ACHN (cell line): ENCODE measurements at places on chromosomes 3 and 15.

DNA sequence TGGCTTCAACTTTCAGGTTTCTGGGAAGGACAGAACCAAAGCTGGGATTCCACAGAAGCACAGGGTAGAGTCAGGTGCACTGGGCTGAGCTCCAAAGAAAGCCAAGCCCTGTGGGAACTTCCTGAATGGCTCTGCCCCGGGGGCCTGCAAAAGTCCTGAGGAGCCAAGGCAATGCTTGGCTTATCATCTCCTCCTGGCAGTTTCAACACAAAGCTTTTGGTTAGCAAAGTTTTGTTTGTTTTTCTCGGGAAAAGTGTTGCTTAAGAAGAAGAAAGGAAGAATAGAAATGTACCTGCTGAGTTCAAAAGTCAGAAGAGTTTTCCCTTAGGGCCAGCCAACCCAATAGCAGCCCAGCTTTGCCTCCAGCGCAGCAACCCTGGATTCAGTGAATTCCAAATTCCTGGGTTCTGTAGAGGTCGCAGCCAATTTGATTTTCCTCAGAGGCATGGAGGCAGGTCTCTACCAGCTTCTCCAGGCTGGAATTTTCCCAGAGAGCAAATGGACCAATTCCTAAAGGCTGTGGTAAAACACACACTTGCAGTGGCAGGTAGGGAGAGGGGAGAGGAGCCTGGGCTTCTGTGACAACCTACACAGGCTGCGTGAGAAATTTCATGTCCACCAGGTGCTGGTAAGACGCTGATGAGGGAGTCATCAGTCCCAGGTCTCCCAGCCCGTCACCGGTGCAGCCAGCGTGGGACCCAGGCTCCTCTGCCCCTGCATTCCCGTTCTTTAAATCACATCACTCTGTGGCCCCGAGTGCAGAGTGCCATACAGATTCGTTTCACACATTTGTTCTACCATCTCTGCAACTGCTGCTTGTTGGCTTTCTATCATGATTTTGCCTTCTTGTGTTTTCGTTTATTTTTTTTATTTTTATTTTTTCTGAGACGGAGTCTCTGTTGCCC, 54.3 kb upstream of the SNRPA1 start:
- DNase-seq, result no peak

- DNase-seq, result no peak
These were observed 130.2 kb downstream of the SSR3 start for GRCh38 chr3:156424758-156425157.

DNA sequence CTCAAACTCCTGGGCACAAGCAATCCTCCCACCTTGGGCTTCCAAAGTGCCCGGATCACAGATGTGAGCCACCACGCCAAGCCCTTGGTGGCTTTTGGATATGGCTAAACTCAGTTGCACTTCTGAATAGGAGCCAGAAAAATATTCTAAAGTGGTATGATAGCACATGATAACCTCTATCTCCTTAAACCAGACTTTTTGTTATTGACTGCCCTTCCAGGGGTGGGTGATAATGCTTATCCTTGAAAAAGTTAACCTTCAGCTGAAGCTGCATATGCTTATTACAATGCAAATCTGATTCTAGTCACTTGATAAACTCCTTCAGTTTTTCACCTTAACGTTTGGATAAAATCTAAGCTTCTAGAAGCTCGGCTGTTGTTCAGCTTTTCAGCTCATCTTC, 6.3 kb downstream of the CCNB2 start:
- no peak for DNase-seq

- DNase-seq, result no peak
These were observed 1.9 kb downstream of the CISH start for GRCh38 chr3:50609763-50610085.

DNA sequence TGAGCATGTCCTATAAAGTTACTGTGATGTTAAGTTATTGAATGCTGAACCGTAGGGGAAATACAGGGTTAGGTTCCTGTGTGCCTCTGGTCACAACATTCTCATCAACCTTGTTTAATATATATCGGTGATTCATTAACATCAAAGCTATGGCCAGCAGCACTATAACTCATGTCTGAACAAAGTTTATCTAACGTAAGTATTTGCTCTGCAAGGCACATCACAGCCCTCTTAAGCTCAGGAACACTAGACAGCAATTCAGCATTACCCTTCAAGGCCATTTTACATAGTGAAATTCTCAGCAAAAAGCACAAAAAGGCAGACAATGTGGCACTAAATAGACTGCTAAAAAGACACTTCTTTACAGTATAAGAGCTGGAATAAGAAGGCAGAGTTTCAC, 48.2 kb upstream of the FNDC3B start:
- no peak for DNase-seq
